HFF-Myc (cell line): ENCODE measurements at places on chromosomes 5 and 9.

GRCh38 chr5:111774525-111774924 lies 17.5 kb upstream of the NREP start:
- peak; percentile 43 for DNase-seq

GRCh38 chr9:38727497-38728001 lies 7.6 kb upstream of the FAM240B start:
- DNase-seq, result no peak

GRCh38 chr5:126576974-126577373 lies 18.0 kb downstream of the ALDH7A1 start:
- no peak for DNase-seq

DNA sequence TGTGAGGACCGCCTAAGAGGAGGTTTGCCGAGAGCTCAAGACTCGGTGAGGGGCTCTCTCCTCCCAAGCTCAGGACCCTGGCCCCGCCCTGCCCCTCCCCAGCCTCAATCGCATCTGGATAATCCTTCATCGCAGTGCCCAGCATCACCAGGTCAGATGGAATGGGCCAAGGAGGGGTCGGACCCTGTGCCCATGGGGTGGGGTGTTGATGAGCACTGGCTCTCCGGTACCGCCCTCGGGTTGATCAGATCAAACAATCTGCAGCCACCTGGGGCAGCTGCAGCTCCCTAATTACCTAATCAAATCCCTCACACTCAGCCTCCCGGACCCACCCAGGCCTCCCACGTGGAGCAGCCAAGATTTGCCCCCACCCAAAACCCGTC lies 24.4 kb upstream of the TDRD7 start:
- no peak for DNase-seq

DNA sequence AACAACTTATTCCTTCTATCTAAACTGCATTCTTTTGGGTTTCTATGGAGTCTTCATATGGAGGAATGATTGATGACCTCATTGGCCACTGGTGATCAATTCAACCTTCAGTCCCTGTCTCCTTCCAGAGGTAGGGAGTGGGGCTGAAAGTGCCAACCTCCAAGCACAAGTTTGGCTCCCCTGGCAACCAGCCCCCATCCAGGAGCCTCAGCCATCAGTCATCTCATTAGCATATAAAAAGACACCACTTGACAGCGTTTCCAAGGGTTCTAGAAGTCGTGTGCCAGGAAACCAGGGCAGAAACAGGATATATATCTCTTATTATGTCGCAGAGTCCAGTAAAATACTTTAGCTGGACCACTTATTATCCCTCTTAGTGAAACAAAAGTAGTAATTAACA lies 9.8 kb downstream of the SLC31A2 start:
- DNase-seq, result no peak

- no peak for DNase-seq
These were observed 9.3 kb upstream of the ANKDD1B start for GRCh38 chr5:75601996-75602395.

DNA sequence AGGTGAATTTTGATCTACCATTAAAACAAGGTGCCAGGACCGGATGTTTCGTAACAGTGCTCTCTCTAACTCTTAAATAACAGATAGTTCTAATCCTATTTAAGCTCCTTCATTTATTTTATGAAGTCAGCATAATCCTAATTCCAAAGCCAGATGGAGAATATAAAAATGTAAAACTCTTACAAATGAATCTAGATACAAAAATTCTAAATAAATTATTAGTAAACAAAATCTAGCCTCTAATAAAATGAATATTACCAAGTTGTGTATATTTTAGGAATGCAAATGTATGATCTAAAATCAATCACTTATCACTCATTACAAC lies 32.4 kb upstream of the IL33 start:
- DNase-seq, result no peak

GRCh38 chr5:116358911-116359418 lies 215.7 kb downstream of the SEMA6A start:
- no peak for DNase-seq

DNA sequence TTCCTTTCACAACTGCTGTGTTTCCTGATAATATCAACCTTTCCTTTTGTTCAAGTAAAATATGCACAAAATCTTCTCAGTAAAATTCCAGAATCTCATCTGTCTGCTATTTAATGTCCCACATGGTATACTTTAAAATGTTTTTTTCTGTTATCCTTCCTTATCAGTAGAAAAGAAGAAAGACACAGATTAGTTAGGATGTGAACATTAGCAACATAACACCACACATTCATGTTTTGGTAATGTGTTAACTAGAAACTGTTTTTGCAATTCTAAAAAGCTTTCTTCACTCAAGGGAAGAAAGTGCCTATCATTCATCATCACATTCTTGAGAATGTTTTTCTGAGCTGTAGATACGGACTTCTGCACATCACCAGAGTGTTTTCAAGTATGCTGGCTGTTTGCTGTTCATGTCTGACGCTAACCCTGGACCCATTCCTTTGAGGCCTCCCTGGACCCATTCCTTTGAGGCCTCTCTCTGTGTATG lies 10.5 kb upstream of the ARSB start:
- no peak for DNase-seq

- DNase-seq, result no peak
These were observed 51.1 kb downstream of the ENC1 start for GRCh38 chr5:74589204-74590056.

GRCh38 chr9:119884438-119884837 lies 515.2 kb upstream of the BRINP1 start:
- no peak for DNase-seq

DNA sequence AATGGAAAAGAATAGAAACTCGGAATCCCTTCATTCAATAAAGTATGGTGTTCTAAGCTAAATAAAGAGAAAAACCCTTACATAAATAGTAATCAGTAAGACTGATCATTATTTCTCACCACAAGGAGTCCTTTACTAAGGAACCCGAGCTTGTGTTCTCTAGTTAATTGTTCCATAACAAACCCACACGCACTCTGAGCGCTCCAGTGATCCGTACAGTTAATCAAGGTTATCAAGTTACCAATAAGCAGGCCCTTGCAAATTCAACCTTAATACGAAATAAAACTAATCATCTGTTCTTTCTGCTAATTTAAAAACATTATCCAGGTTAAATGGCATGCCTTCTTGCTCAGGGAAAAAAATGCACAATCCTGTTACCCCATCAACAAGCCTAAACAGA lies 224.4 kb downstream of the FRMD3 start:
- no peak for DNase-seq

DNA sequence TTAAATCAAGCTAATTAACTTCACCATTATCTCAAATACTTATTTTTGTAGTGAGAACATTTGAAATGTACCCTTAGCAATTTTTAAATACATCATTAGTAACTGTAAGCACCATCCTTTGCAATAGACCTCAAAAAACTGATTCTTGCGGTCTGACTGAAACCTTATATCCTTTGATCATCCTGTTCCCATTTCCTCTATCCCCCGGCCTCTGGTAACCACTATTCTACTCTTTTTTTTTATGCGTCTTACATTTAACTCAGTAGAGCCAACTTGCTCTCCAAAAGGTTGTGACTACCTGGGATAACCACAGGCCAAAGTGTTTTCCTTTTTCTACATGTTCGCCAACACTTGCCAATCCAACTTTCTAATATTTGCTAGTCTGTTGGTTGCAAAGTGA lies 106.1 kb downstream of the IRX1 start:
- no peak for DNase-seq

DNA sequence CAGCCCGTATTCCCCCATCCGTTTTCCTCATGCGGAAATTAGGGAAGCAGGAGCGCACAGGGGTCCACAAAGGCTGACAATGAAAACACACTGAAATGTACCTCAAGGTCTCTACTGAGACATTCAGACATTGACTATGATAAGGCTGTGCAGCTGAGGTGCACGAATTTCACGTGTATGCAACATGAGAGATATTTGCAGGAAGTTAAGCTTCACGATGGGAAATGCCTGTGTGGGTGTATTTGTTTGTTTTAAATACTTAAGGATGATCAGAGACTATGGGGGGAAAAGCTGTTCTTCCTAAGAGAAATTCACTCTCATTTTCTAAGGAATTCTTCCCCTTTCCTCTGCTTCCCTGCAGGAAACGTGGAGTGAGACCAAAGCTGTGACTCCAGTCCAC lies 2.6 kb upstream of the SPATA31E1 start:
- no peak for DNase-seq

GRCh38 chr9:34332076-34332964 lies 3.0 kb downstream of the NUDT2 start:
- no peak for DNase-seq

DNA sequence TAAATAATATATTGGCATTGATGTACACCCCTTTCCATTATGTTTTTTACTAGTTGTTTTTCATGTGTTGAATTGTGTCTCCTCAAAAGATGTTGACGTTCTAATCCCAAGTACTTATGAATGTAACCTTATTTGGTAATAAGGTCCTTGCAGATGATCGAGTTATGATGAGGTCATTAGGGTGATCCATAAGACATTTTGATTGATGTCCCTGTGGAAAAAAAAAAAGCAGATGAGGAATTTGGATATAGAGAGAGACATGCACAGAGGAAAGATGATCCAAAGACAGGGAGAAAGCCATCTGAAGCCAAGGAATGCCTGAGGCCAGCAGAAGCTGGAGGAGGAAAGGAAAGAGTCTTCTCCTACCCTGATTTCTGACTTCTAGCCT lies 632.7 kb downstream of the TLR4 start:
- no peak for DNase-seq

- no peak for DNase-seq
These were observed 127.6 kb downstream of the RFX3 start for GRCh38 chr9:3398232-3398648.

DNA sequence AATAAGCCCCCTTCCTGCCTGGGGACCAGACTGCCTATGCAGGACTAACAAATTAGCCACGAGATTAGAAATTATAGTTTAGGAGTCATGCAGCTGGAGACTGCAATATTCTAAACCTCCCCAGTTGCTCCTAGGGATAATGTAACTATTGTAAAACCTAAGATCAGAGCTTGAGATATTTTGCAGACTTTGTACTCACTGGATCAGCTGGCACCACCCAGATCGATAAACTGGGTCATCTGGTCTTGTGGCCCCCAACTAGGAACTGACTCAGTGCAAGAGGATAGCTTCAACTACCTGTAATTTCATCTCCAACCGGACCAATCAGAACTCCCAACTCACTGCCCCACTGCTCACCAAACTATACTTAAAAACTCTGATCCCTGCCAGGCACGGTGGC lies 38.2 kb downstream of the DNAJC21 start:
- no peak for DNase-seq

GRCh38 chr5:87137283-87137682 lies 130.4 kb upstream of the RASA1 start:
- DNase-seq, result no peak

GRCh38 chr5:145360936-145361335 lies 474.2 kb downstream of the PRELID2 start:
- DNase-seq, result no peak

DNA sequence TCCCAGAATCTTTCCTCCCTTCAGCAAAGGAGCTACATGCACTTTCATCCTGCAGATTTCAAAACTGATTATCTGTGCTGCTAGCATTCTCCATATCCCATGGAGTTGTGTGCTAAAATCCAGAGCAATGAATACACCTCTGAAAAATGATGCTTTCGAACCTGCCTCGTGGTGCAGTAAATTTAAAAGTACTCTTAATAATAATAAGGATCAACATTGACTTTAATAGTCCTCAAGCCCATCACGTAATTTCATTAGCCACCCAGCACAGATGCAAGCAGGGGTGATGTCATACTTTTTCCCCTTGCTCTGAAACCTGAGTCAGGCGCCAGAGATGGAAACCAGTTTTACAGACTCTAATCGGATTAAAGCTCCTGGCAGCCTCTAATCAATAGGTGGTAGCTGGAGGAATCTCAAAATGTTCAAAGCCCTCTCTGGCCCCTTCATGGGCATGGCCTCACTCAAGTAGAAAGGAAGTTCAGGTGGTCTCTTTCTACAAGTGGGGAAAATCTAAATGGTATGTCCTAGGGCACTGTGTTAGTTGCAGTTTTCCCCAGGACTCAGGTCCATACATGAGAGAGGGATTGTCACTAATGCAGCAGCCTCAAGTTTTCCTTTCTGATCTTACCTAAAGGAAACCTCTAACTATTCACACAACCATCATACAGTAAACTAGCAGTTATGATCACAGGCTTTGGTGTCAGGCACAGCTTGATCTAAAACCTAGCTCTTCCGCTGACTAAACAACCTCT lies 221.6 kb upstream of the SLC30A5 start:
- no peak for DNase-seq

- no peak for DNase-seq
These were observed 140.4 kb upstream of the ADRA1B start for GRCh38 chr5:159775890-159776289.

DNA sequence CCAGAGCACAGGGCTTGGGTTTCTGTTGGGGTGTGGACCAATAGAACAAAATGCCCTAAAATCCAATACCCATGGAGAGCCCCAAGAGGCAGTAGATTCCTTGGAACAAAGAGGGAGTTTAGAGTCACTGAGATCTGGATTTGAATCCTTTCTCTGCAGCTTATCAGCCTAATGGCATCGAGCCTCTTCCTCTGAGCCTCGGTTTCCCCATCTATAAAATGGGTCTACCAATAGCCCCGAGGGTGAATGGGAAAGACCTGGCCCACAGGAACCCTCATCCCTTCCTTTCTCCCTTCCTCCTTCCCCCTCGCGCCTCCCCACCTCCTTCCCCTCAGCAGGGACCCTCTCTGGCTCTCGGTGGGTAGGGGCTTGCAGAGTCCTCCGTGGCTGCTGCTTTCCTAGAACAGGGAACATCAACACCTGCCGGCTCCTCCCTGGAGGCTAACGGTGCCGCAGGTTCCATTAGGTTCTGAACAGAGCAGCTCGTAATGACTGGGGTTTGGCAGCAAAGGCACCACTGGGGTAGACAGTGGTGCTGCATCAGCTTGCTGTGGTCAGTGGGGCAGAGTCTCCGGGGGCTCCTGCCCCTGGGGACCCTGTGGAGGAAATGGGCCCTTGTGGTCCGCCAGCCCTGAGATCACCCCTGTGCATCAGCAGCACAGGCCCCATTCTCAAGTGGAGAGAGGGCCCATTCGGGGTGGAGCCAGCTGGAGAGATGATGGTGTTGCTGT lies 40.3 kb downstream of the NEK6 start:
- DNase-seq, result no peak

GRCh38 chr9:89955144-89955543 lies 350.3 kb downstream of the GADD45G start:
- no peak for DNase-seq

DNA sequence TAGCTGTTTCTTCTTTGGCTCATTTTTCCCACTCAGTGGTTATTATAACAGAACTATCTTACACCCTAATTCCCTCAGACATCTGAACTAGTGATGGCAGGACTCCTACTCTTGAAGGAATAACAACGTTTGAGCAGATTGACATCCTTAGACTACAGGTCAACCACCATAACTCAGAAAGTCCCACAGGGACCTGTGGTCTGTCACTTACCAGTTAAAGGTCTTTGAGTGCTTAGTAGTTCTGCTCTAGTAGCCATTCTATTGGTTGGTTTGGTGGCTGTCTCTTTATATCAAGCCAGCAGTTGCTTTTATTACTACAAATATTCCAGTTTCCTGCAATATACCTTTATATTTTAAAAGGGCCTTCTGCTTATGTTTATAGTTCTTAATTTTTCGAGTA lies 67.2 kb upstream of the FCHO2 start:
- DNase-seq, result no peak

GRCh38 chr9:86771941-86772634 lies 175.2 kb downstream of the GAS1 start:
- DNase-seq, result no peak
